ENCODE measurements at places on chromosomes 6 and 20. TPM values are rescaled to one million over a fixed set of nuclear protein-coding genes. Genes with fewer than 3 reads are reported as not detected.

Gene COL9A3
- 0.20 TPM for total RNA-seq

Gene OOEP
- total RNA-seq: not detected

Gene GRM1
- total RNA-seq: not detected

Gene GNAS-AS1
- total RNA-seq: 2.0 TPM

Gene RCAN2
- not detected for total RNA-seq

Gene IFT52
- total RNA-seq: 19.7 TPM

Gene OR2J3
- not detected for total RNA-seq

Gene THBD
- total RNA-seq: 14.6 TPM

Gene VSTM2L
- total RNA-seq: not detected

Gene BMP2
- not detected for total RNA-seq

Gene FNDC11
- 0.75 TPM for total RNA-seq

Gene SRSF6
- total RNA-seq: 239 TPM

Gene DLL1
- total RNA-seq: 4.5 TPM

Gene HLA-DOA
- total RNA-seq: 5.5 TPM

Gene ZC3H12D
- total RNA-seq: 85.6 TPM

Gene FILIP1
- total RNA-seq: not detected

Gene INSM1
- total RNA-seq: 0.38 TPM

Gene LAMA4
- not detected for total RNA-seq

Gene SLC16A10
- total RNA-seq: 1.6 TPM

Gene SSTR4
- total RNA-seq: not detected

Gene MUC22
- total RNA-seq: not detected

Gene C6orf52
- not detected for total RNA-seq

Gene ADGRG6
- 0.57 TPM for total RNA-seq

Gene CCR6
- 0.33 TPM for total RNA-seq

Gene TMC2
- not detected for total RNA-seq

Gene TSPO2
- total RNA-seq: not detected

Gene NOTCH4
- total RNA-seq: 0.81 TPM

Gene ZSCAN31
- 0.93 TPM for total RNA-seq

Gene HLA-DMB
- total RNA-seq: 12.8 TPM

Gene TRAPPC3L
- not detected for total RNA-seq

Gene MACROD2
- 0.27 TPM for total RNA-seq

Gene SLC26A8
- total RNA-seq: not detected

Gene PREX1
- total RNA-seq: 143 TPM

Gene RIMS4
- not detected for total RNA-seq

Data from naive thymus-derived CD4-positive, alpha-beta T cell (primary cell).